ENCODE measurements at places on chromosomes 4 and X. TPM values are rescaled to one million over a fixed set of nuclear protein-coding genes. Genes with fewer than 3 reads are reported as not detected.

- no peak for ATAC-seq
Measured at GRCh38 chr4:81756973-81757372, 285.3 kb upstream of the RASGEF1B start.

Gene SHROOM3
- not detected for total RNA-seq

Gene MTNR1A
- not detected for total RNA-seq

GRCh38 chr4:29540439-29541102, 1179.6 kb upstream of the PCDH7 start:
- no peak for ATAC-seq

- no peak for ATAC-seq
Measured at GRCh38 chrX:150642423-150642822, 50.8 kb upstream of the MTMR1 start.

Gene MFSD8
- 22.9 TPM for total RNA-seq

DNA sequence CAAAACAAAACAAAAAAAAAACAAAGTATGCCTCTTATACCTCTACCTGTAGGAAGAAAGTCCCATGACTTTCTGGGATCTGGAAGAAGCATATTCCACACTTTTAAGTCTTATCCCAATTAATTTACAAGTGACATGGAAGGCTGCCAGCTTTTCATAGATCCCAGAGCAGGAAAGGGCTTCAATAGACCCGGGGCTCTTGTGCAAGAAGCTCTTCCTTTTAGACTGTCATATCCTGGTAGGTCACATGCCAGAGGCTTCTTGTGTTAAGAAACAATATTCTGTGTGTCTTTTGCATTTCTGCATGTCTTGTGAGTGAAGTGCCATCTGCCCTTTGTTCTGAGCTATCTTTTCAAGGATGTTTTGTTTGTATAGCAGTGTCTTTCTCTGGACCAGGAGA, 84.4 kb upstream of the PHOX2B start:
- no peak for ATAC-seq

GRCh38 chr4:162988530-162988929, 178.2 kb downstream of the NAF1 start:
- no peak for ATAC-seq

DNA sequence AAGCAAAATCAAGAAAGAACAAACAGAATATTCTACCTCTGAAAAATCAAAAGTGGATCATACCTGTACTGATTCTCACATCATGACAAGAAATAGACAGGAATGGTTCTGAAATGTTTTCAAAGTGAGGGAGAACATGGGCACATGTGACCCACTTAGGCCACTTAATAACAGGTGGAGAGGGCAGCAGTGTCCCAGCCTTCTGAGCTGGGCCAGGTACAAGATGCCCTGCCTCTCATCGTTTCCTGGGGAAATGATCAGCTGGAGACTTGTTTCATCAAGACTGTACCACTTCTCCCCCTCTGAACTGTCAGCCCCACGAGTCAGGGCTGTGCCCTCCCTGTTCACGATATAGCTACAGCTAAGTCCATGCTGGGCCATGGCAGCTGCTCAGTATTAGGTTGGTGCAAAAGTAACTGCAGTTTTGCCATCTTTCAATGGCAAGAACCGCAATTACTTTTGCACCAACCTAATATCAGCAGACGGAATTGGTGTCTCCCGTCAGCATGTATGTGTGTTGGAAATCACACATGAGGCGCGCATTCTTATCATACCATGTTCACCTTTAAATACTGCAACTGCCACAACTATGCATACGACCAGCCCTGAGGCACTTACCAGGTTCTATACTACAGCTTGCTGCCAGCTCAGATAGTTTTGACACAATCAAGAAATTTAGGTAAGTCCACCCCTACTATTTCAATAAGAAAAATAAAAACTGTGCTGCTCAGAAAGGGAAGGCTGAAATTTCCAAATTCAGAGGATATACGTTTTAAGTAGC, 71.4 kb downstream of the GATB start:
- ATAC-seq = no peak

DNA sequence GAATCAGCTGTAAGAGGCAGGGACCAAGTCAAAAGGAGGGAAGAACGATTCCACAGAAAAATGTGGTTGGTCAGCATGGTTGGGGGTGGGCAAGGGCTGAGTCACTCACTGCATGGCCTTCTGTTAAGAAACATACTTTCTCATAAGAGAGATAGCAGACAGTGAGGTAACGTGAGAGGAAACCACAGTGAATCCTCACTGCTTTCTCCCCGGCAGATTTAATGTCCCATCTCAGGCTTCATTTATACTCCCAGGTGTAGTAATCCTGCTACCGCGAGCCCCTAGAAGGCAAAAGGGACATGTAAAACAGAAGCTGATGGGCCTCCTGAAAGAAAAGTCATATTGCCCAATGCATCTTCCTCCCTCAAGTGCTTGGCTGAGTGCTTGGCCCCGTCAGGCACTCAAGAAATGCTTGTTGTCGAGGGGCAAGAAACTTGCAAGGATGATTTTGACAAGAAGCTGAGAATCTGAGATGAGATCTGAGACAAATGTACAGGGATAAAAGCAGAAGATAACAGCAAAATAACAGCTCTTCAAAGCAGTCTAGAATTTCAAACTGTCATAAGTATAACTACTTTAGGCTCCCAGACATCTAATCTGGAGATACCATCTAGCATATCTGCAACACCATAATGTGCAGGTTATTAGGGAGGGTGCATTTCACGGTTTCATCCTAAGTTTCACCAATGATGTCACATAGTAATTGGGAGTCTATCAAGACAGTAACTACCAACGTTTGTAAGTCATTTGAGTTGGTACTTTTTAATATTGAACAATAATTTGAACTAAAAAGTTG, 40.2 kb downstream of the SH3KBP1 start:
- peak; percentile 73 for ATAC-seq

GRCh38 chrX:10709276-10709675, 88.9 kb upstream of the MID1 start:
- no peak for ATAC-seq

Gene ADAMTS3
- not detected for total RNA-seq

- ATAC-seq = peak; percentile 44
Measured at GRCh38 chr4:47122592-47123291, 91.4 kb downstream of the GABRB1 start.

Gene MAGEC1
- total RNA-seq = not detected

Gene EDNRA
- not detected for total RNA-seq

Gene AREG
- total RNA-seq = 0.80 TPM

GRCh38 chr4:94957030-94957429, 199.3 kb downstream of the BMPR1B start:
- no peak for ATAC-seq

DNA sequence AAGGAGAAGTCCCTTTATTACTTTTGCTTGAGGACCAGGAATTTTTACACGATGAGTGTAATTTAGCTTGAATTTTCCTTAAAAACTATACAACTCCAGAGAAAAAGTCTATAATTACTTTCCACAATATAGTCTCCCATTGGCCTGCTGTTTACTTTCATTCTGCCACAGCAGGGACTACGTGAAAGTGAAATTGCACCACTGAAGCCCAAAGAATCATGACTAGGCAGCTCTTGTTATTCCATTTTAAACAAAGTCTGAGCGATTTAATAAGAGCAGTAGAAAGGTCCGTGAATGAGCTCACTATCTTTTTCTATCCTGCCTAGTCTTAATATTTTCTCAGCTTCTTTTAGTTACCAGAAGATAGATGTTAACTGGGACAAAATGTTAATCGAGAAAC, 68.6 kb downstream of the ADGRG4 start:
- ATAC-seq = no peak

- no peak for ATAC-seq
Measured at GRCh38 chr4:156568041-156568440, 403.6 kb downstream of the PDGFC start.

GRCh38 chr4:7802093-7802726, 137.5 kb downstream of the AFAP1 start:
- peak; percentile 91 for ATAC-seq

GRCh38 chrX:7351926-7352325, 204.0 kb upstream of the PUDP start:
- no peak for ATAC-seq

Gene MGAT4D
- not detected for total RNA-seq

Gene RGN
- not detected for total RNA-seq

- ATAC-seq = no peak
Measured at GRCh38 chr4:87317527-87317926, 5.2 kb downstream of the HSD17B13 start.

Gene IRF2
- total RNA-seq = 61.7 TPM

DNA sequence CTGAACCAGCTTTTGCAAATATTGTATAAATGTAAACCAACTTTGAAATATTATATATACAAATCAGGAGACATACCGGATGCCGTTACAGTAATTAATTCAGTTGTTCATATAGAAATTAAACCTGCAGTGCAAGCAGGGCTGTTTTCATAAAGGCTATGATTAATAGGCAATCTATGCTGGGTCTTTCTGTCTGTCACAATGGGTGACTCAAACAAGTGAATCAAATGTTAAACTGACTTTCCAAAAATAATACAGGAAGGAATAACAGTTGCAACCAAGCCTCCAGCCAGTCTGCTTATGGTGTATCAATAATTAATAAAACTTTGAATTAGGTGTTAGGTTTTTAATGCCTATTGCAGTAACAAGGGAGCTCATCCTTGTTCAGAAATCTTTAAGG, 43.9 kb downstream of the GABRB1 start:
- no peak for ATAC-seq

Gene CTAG1A
- total RNA-seq = not detected

Gene USP17L10
- not detected for total RNA-seq

DNA sequence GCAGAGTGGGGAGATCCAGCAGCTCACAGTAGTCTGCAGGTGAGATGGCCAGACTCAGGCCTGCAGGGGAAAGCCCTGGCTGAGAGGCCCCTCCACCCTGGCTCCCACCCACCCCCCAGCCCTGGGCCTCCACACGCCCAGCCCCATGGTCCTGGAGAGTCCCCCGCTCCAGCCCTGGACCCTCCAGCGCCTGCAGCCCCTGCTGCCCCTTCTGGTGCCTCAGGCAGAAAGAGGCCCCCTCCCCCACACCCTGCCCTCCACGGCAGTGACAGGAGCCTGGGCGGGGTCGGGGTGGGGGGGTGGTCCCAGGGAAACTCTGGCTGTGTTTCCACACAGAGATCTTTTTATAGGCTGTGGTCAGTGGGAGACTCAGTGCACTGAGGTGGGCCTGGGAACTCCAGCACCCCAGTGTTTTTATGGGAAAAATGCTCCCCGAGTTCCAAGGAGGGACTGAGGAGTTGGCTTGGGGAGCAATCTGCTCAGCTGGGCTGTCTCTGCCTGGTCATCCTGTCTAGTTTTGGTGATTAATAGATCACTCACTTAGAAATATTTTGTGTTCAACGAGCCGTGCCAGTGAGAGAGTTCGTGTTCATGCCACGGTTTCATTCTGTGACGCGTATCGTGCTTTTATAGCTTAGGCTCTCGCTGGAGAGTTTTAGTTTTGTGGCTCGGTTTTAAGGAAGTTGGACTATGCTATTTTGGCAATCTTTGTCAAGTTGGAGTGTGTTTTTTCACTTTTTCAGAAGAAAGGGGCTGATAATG, 53.1 kb upstream of the HGFAC start:
- no peak for ATAC-seq

GRCh38 chr4:40325406-40326019, 9.6 kb upstream of the CHRNA9 start:
- peak; percentile 96 for ATAC-seq

DNA sequence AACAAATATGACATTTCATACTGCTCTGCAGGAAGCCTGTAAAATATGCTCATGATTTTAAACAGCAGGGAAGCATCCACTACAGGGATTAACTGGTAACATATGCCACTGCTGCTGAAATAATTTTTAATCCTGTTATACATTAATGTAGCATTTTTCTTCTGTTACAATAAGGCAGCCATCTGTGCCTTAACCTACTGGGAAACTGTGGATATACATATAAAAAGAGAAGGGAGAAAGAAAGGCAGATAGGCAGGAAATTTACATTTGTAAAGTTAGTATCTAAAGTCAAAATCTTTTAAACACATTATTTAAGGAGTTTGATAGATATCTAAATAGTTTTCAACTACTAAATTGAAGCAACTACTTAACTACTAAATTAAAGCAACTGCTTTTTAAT, 514.6 kb upstream of the KLHL4 start:
- ATAC-seq = no peak

Gene SLC4A4
- 0.76 TPM for total RNA-seq

GRCh38 chr4:137608085-137608484, 75.8 kb upstream of the PCDH18 start:
- no peak for ATAC-seq

GRCh38 chr4:6364581-6364980, 94.9 kb downstream of the WFS1 start:
- no peak for ATAC-seq

GRCh38 chr4:185761352-185762235, 50.4 kb downstream of the SORBS2 start:
- ATAC-seq = no peak

DNA sequence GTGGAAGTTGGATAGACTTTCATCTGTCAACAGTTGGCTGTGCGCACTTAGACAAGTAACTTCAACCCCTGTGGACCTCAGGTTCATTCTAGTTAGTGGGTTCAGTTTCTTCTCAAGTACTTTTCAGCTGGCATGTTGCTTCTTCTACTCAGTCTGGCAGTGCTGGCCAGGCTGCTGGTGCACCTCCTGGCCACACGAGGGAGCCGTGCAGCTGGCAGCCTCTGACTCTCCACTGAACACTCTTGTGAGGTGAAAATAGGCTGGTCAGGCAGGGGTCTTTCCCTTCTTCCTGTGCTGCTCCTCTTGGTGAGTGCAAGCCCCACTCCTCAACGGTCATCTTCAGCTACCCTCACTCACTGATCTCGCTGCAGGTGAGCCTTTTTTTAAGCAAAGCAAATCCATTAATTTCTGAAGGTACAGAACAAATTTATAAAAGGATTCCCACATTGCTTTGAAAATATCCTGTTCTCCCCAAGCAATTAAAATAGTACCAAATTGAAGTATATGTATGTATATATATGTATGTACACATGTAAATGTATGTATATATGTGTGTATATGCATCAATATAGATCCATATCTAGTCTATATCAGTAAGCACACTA, 30.6 kb downstream of the LONRF3 start:
- peak; percentile 83 for ATAC-seq

- ATAC-seq = no peak
Measured at GRCh38 chr4:138279286-138279685, 37.1 kb upstream of the SLC7A11 start.

DNA sequence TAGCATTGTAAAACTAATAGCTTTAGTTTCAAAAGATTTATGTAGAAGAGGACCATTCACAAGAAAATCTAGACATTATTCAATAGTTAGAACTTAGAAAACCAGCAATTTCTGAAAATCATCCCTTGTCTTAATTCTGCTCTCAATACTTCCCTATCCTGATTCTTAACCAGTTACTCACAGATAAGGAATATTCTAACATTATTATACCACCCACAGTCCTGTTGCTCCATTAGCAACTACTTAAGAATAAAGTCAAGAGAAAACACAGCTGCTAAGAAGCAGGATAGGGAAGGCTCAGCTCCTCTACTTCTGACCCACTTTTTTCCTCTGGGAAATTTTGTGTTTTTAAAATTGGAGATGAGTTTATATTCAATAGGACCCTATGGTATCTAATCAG, 47.7 kb downstream of the PHKA1 start:
- no peak for ATAC-seq

DNA sequence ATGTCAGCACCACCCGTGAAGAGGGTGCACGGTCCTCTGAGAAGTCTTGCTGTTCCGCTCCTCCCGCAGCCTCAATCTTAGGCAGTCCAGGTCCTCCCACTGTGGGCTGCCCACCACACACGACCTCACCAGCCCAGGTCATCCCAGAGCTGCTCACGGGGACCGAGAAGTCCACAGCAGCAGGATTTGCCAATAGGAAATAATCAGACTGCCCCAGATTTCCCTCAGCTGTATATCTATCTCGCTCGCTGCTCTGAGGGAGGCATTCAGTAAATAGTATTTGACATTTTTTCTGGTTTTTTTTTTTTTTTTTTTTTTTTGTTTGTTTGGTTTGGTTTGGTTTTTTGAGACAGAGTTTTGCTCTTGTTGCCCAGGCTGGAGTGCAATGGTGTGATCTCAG, 83.8 kb downstream of the STOX2 start:
- ATAC-seq = no peak
